ENCODE measurements at places on chromosomes 7 and 10. TPM values are rescaled to one million over a fixed set of nuclear protein-coding genes. Genes with fewer than 3 reads are reported as not detected.
A peak's percentile ranks its signal among the peaks of the same experiment; 100 is the strongest.

DNA sequence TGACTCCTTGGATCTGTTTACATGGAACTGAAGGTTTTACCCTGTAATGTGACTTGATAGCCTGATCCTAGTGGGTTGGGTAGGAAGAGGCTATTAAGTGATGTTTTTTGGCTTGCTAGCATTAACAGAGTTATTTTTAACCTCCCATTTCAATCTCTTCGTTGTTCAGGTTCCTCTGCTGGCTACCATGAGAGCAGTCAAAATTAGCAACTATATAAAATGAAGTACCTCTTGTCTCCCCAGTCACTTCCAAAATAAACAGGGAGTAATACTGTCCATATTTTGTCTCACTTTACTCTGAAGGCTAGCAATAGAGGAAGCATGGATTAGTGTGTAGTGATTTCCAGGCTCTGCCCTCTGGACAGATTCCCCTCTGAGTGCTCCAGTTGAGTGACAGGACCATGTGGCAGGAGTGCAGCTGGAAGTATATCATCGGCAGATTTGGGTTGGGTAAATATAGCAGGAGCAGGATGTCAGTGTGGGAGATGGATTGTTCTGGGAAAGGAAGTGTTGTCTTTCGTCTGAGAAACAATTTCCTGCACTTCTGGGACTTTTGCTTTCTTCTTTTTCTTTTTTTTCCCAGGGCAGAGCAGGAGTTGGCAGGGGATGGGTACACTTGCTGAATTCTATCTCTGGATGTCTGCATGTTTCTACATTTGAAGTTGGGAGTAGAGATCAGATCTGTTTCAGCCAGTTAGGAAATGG, 35.2 kb downstream of the GBF1 start:
- H3K27me3 ChIP-seq: no peaks in the 10 kb centered on the region
- no peak for DNase-seq

DNA sequence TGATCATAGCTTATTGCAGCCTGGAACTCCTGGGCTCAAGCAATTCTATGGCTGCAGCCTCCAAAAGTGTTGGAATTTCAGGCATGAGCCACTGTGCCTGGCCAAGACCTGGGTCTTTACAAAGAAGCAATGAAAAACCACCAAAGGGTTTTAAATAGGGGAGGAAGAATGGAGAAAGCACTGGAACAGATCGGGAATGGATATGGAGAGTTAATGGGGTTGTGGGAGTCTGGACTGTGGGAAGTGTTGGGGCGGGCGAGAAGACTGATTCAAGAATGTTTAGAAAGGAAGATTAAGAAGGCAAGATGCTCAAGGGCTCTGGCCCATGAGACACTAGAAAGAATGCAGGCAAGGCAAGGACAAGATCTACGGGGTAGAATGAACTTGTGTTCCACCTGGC, 98.5 kb downstream of the CARD11 start:
- H3K4me1 ChIP-seq: no peaks in the 10 kb centered on the region
- no peak overlapping the region for H3K4me3 ChIP-seq

GRCh38 chr10:132690821-132691610, 94.9 kb downstream of the NKX6-2 start:
- no peaks in the 10 kb centered on the region for H3K27me3 ChIP-seq
- peaks cover 4% of the 10 kb centered on the region for H3K4me1 ChIP-seq

DNA sequence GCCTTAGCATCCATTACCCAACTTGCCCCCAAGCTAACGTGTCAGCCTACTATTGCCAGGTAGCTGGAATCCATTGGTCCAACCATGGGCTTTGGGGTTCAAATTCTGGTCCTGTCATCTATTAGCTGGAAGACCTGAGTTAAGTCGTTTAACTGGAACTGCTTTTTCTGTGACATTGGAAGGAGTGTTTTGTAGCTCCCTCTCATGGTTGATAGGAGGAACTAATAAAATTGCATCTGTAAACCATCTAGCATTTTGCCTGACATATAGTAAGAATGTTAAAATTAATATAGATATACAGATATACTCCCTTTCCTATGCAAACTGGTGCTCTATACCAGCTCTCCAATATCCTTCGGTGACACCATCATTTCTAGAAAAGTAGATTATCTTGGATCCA, 23.8 kb upstream of the SLF2 start:
- no peak overlapping the region for H3K27ac ChIP-seq
- peaks cover 16% of the 10 kb centered on the region for H3K4me1 ChIP-seq
- H3K36me3 ChIP-seq: no peaks in the 10 kb centered on the region
- H3K4me3 ChIP-seq: no peak overlapping the region

- no peaks in the 10 kb centered on the region for H3K36me3 ChIP-seq
- DNase-seq: no peak
- H3K27ac ChIP-seq: no peak overlapping the region
- H3K4me3 ChIP-seq: no peak overlapping the region
Measured at GRCh38 chr10:15791816-15792524, 68.3 kb downstream of the MINDY3 start.

GRCh38 chr7:123828805-123829204, 16.2 kb upstream of the HYAL4 start:
- DNase-seq: no peak
- H3K27ac ChIP-seq: no peak overlapping the region
- H3K36me3 ChIP-seq: no peaks in the 10 kb centered on the region
- H3K4me3 ChIP-seq: no peak overlapping the region
- no peaks in the 10 kb centered on the region for H3K27me3 ChIP-seq

DNA sequence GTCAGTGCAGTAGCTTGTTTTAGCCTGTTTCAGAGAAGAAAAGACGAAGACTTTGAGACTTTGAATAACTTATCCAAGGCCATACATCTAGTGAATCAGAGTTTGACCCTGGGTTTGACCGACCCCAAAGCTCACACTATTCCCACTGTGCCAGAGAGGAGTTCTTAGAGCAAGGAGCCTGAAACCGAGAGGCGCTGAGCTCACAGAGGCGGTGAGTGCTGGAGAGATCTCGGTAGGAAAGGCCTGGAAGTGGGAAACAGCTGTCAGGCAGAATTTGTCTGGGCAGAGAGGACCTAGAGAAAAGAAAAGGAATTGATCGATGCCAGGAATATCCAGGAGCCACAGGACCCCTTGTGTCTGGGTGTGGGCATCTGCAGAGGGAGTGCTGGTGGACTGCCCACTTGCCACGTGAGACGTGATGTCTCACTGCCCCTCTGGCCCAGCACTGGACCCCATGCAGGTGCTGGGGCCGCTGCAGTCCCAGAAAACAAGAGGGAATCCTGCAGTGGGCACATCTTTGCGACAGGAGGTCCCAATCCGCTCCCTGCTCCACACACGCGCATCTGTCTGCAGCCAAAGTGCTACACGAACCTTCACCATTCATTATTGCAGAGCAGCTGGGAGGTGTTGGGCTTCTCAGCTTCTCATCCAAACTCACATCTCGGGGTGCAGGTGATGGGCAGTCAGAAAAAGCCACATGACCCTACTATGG, 6.2 kb downstream of the CALML3 start:
- no peak overlapping the region for H3K4me3 ChIP-seq
- H3K4me1 ChIP-seq: peaks cover 7% of the 10 kb centered on the region
- H3K27me3 ChIP-seq: no peaks in the 10 kb centered on the region
- DNase-seq: no peak

- H3K27ac ChIP-seq: no peak overlapping the region
- H3K36me3 ChIP-seq: no peaks in the 10 kb centered on the region
- H3K27me3 ChIP-seq: no peaks in the 10 kb centered on the region
- peaks cover 5% of the 10 kb centered on the region for H3K4me1 ChIP-seq
- peak; percentile 10 for DNase-seq
- H3K4me3 ChIP-seq: no peak overlapping the region
Measured at GRCh38 chr10:72688208-72688651, 3.7 kb upstream of the MCU start.

GRCh38 chr7:14936554-14936953, 34.0 kb upstream of the DGKB start:
- no peaks in the 10 kb centered on the region for H3K27me3 ChIP-seq
- H3K27ac ChIP-seq: no peak overlapping the region
- H3K4me1 ChIP-seq: no peaks in the 10 kb centered on the region
- H3K4me3 ChIP-seq: no peak overlapping the region
- peak; percentile 88 for DNase-seq

GATAD1 gene
- 43.2 TPM for total RNA-seq

ITGB1 gene
- 259 TPM for total RNA-seq

PRLHR gene
- total RNA-seq: 0.69 TPM
